ENCODE measurements at places on chromosomes 1 and 21. TPM values are rescaled to one million over a fixed set of nuclear protein-coding genes. Genes with fewer than 3 reads are reported as not detected.

The DLGAP3 gene
- total RNA-seq, result 2.4 TPM

The LCE1D gene
- total RNA-seq, result not detected

DNA sequence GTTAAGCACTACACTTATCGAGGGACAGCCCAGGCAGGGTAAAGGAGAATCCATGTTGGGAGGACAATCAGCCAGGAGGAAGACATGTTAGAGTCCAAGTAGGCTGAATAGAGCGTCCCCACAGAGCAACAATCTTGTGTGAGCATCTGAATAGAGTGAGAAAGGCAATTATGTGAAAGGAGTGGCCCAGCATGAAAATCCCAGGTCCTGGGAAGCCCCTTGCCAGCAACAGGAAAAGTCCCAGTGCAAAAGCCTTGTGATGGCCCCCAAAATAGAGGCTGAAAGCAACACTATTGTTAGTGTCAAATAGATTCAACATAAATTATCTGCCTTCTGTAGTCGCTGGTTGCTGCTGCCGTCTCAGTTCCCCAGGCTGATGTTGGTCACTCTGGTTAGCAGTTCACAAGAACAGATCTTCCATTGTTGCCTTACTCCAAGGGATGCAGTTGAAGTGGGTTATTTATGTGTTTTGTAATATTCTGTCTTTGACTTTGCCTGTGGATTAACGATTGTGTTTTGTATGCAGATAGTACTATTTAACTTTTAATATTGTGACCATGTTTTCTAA, 12.1 kb upstream of the ABL2 start:
- no peak overlapping the region for H3K27ac ChIP-seq
- no peak overlapping the region for H3K4me3 ChIP-seq
- H3K27me3 ChIP-seq, result no peaks in the 10 kb centered on the region
- no peaks in the 10 kb centered on the region for H3K36me3 ChIP-seq
- no peak for DNase-seq
- H3K4me1 ChIP-seq, result no peaks in the 10 kb centered on the region

DNA sequence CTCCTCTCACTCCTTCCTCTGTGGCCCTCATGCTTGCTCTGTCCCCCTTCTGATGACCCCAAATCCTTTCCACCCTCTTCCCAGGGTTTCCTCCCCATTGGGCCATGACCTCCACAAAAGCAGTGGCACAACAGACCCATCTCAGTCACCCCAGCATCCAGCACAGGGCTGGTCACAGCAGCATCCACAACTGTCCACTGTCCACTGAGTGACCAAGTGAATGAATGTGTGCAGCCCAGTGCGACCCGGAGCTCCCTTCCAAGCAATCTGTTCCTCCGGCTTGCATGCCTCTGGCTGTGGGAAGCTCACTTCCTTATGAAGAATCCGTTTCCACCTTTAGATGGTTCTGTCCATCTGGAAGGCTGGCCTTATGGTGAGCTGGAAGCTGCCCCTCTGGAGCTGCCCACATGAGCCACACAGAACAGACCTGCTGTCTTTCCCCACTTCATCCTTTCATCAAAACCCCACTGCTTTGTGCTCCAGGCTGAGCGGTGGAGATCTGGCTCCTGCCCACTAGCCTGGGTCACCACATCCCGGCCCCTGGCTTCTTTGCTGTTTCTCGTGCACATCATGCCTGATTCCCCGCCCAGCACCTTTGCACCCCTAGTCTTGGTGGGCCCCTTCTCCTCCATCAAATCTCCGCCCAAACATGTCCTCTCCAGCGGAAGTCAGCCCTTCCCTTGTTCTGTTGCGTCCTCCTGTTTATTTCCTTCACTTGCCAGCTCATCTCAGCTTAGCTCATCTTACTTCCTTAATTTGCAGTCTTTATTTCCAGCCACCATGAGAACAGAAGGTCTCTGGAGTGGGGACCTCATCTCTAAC, 56.4 kb downstream of the EDN2 start:
- H3K36me3 ChIP-seq, result no peaks in the 10 kb centered on the region
- no peaks in the 10 kb centered on the region for H3K27me3 ChIP-seq
- no peak overlapping the region for H3K4me3 ChIP-seq
- no peak overlapping the region for H3K27ac ChIP-seq

GRCh38 chr1:165068741-165069140, 287.8 kb downstream of the LMX1A start:
- no peak overlapping the region for H3K4me3 ChIP-seq
- no peaks in the 10 kb centered on the region for H3K27me3 ChIP-seq
- no peak for DNase-seq
- H3K27ac ChIP-seq, result no peak overlapping the region

DNA sequence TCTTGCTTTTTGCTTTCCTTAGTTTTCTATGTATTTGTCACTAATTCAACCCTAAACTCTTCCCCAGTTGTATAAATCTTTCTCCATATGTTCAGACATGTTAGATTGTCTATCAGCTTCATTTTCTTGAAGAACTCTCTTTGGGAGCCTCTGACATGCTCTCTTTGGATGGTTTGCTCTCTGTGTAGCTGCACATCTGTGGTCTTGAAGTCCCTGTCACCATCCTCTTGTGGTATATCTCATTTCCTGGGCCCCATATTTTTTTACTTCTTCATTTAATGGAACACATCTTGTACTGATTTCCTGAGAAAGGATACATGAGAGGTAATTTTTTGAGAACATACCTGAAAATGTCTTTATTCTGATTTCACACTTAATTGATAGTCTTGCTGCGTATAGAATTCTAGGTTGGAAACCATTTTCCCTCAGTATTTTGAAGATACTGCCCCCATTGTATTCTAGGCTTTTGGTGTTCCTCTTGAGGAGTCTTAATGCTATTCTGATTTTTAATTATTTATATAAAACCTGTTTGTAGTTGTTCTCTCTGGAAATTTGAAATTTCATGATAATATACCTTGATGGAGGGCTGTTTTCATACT, 72.6 kb downstream of the ST3GAL3 start:
- no peaks in the 10 kb centered on the region for H3K36me3 ChIP-seq
- no peak overlapping the region for H3K27ac ChIP-seq
- no peak for DNase-seq
- no peaks in the 10 kb centered on the region for H3K4me1 ChIP-seq
- H3K27me3 ChIP-seq, result no peaks in the 10 kb centered on the region
- H3K4me3 ChIP-seq, result no peak overlapping the region

- H3K27ac ChIP-seq, result no peak overlapping the region
- H3K27me3 ChIP-seq, result no peaks in the 10 kb centered on the region
- no peak for DNase-seq
- H3K36me3 ChIP-seq, result no peaks in the 10 kb centered on the region
These were observed 200.0 kb downstream of the AJAP1 start for GRCh38 chr1:4854367-4854766.

DNA sequence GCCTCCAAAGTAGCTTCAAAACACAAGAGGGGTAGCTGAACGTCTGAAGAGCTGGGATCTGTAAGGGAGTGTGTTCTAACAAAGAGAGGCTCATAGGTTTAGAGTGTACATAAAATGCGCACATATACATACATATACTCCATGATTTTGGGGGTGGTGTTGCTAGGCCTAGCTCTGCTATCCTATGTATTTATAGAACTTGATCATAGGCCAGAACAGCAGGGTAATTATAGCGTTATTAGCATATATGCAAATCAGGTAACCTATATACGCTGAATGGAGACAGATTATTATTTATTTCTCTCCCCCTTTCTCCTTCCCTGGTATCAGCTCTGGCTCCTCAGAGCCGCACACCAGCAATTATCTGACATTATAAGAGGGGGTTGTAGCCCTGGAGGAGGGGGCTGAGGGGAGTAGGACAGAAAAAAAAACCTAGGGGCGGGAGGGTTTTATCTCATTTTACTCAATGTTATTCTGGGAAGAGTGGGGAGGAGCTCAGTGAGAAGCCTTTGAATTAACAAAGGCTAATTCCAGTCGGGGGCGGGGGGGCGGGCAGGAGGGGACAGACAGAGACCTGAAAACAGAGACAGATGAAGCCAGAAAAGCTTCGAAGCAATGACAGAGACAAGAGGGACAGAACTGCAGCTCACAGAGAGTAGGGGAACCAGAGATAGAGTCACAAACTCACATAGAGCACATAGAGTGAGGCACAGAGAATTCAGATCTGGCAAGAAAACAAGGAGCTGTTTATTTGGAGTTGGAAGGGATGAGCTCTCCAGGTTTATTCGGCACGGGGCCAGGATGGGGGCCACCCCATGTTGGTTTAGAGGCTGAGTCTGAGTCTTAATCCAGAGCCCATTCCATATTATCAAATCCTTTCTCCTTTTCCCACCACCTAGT, 63.0 kb downstream of the RHBG start:
- H3K4me1 ChIP-seq, result peaks cover 18% of the 10 kb centered on the region
- H3K27ac ChIP-seq, result no peak overlapping the region
- no peaks in the 10 kb centered on the region for H3K27me3 ChIP-seq
- no peak overlapping the region for H3K4me3 ChIP-seq

- no peaks in the 10 kb centered on the region for H3K4me1 ChIP-seq
- DNase-seq, result no peak
- H3K27ac ChIP-seq, result no peak overlapping the region
- no peak overlapping the region for H3K4me3 ChIP-seq
These were observed 490.1 kb upstream of the LRRC7 start for GRCh38 chr1:69077633-69078032.

GRCh38 chr1:215748431-215748830, 181.3 kb downstream of the KCTD3 start:
- no peak overlapping the region for H3K27ac ChIP-seq
- no peak for DNase-seq
- H3K4me3 ChIP-seq, result no peak overlapping the region

GRCh38 chr21:41029571-41029970, 138.4 kb upstream of the BACE2 start:
- DNase-seq, result no peak
- H3K4me1 ChIP-seq, result no peaks in the 10 kb centered on the region
- H3K27ac ChIP-seq, result no peak overlapping the region

DNA sequence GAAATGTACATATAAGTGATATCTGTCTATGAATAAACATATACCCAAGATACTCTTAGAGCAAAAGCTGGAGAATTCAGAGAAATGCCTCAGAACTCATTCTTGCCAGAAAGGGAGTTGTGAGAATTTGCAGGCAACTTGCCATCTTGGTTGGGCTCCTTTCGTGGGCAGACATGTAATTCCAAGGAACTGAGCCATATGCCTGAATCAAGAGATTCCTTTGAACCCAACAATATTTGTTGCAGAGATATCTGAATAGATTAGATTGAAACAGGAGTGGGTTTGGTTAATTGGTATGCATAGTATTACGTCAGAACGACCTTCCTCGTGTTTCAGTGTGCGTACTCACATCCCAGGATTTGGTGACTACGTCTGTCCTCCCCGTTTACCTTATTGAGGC, 67.0 kb downstream of the TGFB2 start:
- H3K4me1 ChIP-seq, result no peaks in the 10 kb centered on the region
- DNase-seq, result no peak
- no peaks in the 10 kb centered on the region for H3K36me3 ChIP-seq
- no peaks in the 10 kb centered on the region for H3K27me3 ChIP-seq
- no peak overlapping the region for H3K4me3 ChIP-seq
- H3K27ac ChIP-seq, result no peak overlapping the region

- no peak overlapping the region for H3K4me3 ChIP-seq
- peaks cover 3% of the 10 kb centered on the region for H3K36me3 ChIP-seq
These were observed 5.0 kb downstream of the RFX5 start for GRCh38 chr1:151342021-151342420.

DNA sequence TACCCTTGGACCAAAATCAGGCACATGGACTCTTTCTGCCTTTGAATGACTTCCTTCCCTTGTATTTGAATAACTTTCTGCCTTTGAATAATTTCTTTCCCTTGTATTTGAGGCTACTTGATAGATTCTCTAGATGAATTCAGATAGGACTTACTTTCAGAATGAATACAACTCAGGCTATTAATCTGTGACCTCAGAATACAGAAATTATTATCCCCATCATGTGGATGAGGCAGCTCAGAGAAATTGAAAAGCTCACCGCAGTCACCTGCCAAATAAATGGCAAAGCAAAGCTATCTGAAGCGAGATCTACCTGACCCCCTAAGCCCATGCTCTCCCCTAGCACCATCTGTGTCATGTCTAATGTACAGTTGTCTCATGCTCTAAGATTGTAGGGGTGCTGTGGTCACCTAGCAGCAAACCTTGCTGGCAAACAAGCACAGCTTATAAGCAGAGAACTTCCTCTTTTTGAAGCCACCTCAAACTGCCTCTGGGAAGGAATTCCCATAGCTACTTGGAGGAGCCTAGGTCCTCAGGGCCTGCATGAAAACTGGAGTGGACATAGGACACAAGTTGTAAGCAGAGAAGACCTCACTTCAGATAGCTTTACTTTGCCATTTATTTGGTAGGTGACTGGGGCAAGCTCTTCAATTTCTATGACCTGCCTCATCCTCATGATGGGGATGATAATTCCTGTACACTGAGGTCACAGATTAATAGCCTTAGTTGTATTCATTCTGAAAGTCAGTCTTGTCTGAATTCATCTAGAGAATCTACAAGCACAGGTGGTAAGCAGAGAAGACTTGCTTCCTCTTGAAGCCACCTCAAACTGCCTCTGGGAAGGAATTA, 66.1 kb downstream of the FASLG start:
- peak; percentile 38 for DNase-seq
- H3K27me3 ChIP-seq, result no peaks in the 10 kb centered on the region

DNA sequence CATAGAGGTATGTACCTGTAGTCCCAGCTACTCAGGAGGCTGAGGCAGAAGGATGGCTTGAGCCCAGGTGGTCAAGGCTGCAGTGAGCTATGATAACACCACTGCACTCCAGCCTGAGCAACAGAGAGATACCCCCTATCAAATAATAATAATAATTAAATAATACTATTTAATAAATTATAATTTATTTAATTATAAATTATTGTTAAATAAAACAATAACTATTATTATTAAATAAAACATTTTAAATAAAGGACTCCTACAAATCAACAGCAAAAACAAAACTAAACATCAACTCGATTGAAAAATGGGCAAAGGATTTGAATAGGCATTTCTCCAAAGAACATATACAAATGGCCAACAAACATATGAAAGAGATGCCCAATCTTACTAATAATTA, 65.8 kb upstream of the TBX15 start:
- H3K36me3 ChIP-seq, result no peaks in the 10 kb centered on the region
- H3K27me3 ChIP-seq, result no peaks in the 10 kb centered on the region
- no peak overlapping the region for H3K27ac ChIP-seq
- no peak for DNase-seq
- no peaks in the 10 kb centered on the region for H3K4me1 ChIP-seq

GRCh38 chr1:208181364-208181763, 62.8 kb downstream of the PLXNA2 start:
- H3K4me3 ChIP-seq, result no peak overlapping the region
- no peaks in the 10 kb centered on the region for H3K36me3 ChIP-seq

Data from B cell (primary cell).